Globus pallidus (tissue), 1 donor: ENCODE measurements at places on chromosomes 11 and 22.

- peak; percentile 71 for DNase-seq
Measured at GRCh38 chr11:75313513-75314272, 37.8 kb downstream of the ARRB1 start.

- DNase-seq, result no peak
Measured at GRCh38 chr11:78548911-78549590, 25.6 kb downstream of the NARS2 start.

DNA sequence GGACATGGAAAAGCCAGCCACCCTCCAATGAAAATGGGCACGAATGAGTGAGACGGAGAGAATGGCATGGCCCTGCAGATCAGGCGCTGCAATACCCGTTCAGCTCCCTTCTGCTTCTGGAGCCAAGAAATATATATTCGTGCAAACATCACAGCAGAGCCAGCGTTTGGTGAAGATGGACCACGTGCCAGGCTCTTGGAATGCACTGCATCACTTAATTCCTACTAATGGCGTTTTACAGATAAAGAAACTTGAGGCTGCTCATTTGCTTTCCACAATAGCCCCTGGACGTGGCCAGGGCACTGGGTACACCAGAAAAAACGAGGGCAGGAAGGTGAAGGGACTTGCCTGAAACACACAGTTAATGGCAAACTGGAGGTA lies 1.6 kb upstream of the FXYD2 start:
- DNase-seq, result no peak

- peak; percentile 54 for DNase-seq
Measured at GRCh38 chr11:56841210-56841810, 92.8 kb upstream of the OR9G4 start.

DNA sequence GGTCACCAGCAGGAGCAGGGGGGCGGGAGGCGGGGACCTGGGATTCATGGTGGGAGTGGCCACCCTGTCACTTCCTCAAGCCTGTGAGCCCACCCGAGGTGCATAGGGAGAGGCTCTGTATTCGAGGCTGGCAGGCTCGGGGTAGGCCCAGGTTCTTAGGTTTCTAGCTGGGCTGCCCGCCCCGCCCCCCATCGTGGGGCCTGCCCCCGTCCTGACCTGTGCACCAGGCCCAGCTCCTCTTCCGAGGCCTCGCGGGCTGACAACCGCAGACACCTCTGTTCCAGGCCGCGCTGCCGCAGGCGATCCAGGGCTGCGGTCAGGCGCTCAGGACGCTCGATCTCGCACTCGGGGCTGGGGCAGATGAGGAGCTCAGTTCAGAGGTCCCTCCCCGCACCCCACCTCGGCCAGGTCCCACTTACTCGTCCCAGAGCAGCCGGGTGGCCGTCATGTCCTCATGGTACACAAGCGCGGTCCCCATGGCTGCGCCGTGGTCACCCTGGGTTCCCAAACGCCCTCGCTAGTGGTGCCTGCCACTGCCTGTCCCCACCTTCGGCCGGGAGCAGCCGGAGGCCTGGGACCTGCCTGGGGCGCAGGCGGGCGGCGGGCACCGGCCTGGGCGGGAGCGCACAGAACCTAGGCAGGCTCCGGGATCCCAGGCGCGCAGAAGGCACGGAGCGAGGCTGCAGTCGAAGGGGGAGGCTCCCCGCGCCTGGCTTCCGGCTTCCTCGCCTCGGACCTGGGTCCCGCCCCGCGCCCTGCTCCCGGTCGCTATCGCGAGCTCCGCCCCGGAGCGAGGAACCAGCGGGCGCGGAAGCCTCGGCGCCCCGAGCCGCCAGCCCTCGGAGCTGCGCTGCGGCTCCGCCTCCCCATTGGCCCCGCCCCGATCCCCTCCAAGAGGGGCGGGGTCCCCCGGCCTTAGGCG lies at the start of gene HDAC10:
Gene HDAC10, minus strand, starts transcription at position 711 of the 922 bp plus-strand sequence. Its CDS starts 233 bp downstream, at position 478.
- DNase-seq, result no peak

DNA sequence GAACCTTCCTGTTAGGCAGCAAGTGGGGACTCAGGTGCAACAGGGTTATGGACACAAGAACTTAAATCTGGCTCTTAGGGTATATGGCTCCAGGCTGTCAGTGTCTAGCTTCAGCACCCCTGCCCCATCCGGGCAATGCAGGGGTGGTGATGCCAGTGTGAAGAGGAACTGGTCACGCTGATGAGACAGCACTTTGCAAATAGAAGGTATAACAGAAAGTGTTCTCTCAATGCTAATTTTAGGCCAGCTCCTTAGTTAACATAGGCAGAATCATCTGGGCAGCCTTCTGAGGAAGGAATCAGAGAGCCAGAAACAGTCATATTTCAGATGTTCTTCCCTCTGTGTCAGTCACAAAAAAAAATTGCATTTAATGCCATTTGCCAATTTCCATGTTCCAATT lies 41.2 kb downstream of the SYT9 start:
- no peak for DNase-seq

DNA sequence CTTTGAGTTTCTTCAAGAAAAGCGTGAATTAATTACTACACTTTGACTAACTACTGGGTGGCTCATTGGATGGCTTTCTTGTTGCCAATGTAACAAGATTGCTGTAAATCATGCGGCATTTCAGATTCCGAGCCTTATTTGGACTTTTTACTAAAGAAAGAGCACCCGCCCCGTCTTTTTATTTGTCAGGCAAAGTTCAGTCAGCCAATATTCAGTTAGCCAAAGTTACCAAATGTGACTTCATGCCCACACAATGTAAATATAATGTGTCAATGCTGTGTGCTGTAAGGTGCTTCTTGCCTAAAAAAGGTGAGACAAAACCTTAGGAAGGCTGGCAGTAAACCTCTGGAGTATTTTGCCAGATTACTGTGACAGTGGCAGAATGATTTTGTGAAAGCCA lies 14.8 kb downstream of the FLI1 start:
- no peak for DNase-seq

DNA sequence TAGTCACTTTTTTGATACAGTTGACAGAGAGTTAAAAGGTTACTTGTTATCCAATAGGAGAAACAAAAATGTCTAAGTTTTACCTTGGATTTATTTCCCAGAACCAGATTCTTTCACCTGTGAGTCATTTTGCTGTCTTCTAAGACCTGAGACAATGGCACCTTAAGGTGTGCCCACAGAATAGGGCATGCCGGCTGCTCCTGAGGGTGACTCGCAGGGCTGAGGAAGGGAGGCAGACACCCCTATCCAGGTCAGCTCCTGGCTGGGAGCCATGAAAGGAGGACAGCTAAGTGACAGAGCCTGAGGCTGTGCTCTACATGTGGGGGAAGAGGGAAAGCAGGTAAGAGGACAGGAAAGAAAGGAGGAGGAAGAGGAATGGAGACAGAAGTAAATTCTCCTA lies 67.8 kb downstream of the RASSF10 start:
- DNase-seq, result no peak

DNA sequence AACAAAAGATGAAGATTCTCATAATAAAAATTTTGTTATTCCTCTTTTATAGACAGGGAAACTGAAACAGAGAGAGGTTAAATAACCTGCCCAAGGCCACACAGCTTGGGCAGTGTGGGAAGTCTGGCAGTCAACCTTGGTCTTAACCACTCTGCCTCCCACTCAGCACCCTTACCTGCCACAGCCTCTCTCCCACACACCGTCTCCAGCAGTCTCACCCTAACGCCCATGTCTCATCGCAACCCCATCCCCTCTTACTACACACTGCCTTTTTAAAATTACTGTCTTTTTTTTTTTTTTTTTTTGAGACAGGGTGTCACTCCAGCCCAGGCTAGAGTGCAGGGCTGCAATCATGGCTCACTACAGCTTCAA lies 25.0 kb downstream of the ARRB1 start:
- no peak for DNase-seq

- DNase-seq, result no peak
Measured at GRCh38 chr11:24683583-24683982, 186.7 kb downstream of the LUZP2 start.

- DNase-seq, result peak; percentile 72
Measured at GRCh38 chr11:118757876-118758399, 33.0 kb downstream of the DDX6 start.

DNA sequence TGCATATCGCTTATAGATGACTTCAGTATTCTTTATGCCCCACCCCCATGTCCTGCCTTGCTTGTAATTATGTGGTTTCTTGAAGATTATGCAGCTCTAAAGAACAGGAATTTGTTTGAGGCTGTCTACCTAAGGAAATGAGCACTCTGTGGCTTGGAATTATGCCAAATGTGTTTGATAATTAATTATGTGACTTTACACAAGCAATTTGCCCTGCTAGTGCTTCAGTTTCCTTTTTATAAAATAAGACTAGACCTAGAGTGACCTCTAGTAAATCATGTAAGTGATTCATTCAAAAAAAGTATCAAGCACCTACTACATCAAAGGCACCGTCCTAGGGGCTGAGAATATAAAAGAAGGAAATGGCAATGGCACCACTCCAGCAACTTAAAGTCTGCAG lies 491.5 kb upstream of the KIRREL3 start:
- DNase-seq, result no peak

GRCh38 chr22:43365715-43366440 lies 22.7 kb upstream of the SCUBE1 start:
- no peak for DNase-seq

- no peak for DNase-seq
Measured at GRCh38 chr11:102266099-102266498, 51.2 kb upstream of the BIRC3 start.

GRCh38 chr22:35484651-35485556 lies 55.7 kb upstream of the RASD2 start:
- no peak for DNase-seq
